ENCODE measurements at places on chromosomes 11 and 22. TPM values are rescaled to one million over a fixed set of nuclear protein-coding genes. Genes with fewer than 3 reads are reported as not detected.

The SCO2 gene
- not detected for total RNA-seq

The TNNT3 gene
- 3.3 TPM for total RNA-seq

GRCh38 chr11:17224727-17225126, 16.9 kb upstream of the PIK3C2A start:
- DNase-seq, result no peak

DNA sequence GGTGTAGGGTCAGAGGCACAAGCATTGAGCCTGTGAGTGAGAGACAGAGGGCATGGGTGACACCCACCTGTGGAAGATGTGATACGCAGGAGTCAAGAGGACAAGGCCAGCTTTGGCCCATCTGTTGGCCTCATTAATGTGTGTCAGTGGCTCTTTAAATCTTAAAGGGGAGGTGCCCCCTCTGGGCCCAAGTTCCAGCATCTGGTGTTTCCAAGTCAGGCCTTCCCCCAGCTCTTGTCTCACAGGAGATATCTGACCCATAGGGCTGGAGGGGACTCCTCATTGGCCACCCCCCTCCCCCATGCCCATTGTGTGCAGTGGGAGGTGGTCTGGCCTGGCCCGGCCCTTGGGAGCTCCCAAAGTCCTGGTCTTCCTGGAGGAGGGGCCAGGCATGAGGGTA, 8.9 kb downstream of the KCNK7 start:
- DNase-seq, result no peak

DNA sequence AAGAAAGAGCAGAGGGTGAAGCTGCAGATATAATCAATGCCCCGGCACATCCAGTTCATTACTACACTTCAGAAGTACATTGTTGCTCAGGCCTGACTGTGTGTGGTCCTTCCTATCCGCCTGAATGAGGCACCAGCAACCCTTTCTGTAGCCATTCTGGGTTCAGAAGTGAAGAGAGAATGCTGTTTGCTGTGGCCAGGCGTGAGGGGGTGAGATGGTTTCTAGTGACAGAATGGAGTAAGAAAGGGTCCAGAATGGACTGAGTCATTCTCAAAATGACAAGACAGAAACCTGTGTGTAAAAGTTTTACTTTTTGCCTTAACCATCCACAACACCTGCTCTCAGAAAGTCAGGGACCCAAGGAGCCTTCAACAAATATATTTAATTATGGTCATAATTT, 334.8 kb downstream of the GUCY1A2 start:
- DNase-seq, result no peak

DNA sequence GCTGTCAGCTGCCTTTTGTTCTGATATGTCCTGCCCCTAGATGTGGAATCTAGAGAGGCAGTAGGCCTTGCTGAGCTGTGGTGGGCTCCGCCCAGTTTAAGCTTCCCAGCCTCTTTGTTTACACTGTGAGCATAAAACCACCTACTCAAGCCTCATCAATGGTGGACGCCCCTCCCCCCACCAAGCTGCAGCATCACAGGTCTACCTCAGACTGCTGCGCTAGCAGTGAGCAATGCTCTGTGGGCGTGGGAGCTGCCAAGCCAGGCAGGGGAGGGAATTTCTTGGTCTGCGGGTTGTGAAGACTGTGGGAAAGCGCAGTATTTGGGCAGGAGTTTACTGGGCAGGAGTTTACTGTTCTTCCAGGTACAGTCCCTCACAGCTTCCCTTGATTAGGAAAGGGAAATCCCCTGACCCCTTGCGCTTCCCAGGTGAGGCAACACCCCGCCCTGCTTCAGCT, 98.5 kb downstream of the SMCO4 start:
- DNase-seq, result no peak

GRCh38 chr11:129006161-129006560, 63.5 kb upstream of the TP53AIP1 start:
- DNase-seq, result no peak
